ENCODE measurements at places on chromosomes 5 and 9.

- no peak for DNase-seq
Measured at GRCh38 chr5:61348447-61348846, 16.4 kb downstream of the ZSWIM6 start.

DNA sequence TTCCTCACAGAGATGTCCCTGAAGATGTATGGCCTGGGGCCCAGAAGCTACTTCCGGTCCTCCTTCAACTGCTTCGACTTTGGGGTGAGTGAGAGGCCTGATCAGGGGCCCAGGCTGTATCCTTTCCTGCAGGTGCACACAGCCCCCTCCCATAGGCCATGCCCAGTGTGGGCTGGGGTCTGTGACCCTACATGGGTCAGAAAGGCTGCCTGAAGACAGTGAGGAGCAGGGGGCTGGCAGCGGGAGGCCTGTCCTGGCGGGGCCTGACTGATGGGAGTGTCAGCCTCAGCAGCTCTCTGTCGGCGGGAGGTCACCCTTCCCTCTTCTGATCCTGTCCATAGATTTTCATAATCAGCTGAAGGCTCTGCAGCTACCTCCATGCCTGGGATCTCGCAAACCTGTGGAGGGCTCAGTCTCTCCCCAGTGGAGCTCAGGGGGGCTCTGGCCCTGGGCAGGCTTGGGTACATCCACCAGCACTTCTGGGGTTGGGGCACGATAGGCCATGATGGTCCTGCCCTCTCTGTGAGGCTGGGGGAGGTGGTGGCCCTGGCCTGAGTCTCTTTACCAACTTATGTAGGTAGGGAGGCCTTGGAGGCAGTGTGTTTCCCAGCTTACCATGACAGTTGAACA, 98.5 kb downstream of the CACNA1B start:
- DNase-seq: no peak

- DNase-seq: no peak
Measured at GRCh38 chr5:78458843-78459242, 98.4 kb downstream of the SCAMP1 start.

- no peak for DNase-seq
Measured at GRCh38 chr9:36292641-36293040, 34.4 kb upstream of the GNE start.

DNA sequence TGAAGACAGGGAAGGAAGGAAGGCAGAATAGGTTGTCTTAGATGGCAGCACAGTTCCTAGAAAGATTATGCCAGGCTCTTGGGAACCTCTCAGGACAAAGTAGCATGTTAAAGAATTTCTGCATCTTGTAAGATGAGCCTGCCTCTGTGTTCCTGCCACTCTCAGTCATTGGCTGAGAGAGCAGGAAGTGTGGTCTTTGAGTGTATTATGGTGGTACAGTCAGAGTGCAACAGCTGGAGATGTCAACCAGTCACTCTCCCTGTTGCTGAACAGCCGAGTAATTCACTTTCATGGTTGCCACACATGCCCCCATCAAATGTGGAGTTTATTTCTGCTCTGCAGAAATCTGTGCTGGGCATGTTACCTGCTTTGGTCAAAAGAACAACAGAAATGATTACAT, 659.6 kb upstream of the RIOK2 start:
- no peak for DNase-seq

DNA sequence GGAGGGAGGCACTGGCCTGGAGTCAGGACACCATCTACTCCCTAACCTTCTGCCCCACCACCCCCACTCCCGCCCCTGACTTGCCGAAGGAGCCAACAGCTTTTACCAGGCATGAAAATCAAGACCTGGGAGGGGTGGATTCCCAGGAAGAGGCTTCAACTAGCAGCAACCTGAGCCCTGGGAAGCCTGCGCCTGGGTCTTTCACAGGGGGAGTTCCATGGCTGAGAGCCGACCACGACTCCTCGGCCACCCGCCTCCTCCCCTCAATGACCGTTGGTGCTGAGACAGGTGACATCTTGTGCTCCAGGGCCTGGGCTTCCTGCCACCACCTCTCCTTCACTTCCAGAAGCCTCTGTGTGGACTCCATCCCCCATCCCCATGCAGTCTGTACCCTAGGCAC, 37.1 kb downstream of the BARX1 start:
- DNase-seq: no peak

DNA sequence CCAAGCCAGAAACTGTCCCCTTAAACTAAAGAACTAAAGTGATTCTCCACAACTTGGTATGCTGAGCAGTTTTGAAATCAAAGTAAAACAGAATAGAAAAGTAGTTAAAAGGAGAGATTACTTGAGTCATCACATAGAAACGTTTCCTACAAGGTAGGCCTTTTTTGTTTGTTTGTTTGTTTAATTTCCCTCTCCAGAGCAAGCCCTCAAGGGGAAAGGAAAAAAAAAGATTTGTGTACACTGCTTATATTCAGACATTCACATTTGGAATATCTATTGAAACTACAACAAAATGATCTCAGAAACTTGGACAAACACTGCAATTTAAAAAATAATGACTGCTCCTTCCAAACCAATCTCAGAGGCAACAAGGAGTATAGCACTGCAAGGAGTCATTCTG, 304.7 kb upstream of the NREP start:
- DNase-seq: no peak

DNA sequence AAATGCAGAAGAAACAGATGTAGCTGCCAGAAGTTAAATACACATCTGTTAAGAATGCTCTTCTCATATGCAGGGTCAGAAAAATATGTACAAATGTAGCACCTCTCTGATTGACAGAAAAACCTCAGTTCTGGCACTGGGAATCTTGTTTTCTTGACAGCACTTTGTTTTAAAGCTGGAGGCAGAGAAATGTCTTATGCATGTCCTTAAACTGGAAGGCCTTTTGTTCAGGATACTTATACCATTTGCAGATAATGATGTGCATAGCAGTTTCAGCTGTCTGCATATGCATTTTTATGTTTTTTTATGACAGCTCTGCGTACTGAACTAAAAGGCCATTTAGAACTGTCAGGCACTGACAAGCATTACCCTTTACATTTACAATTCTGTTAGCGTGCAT, 567.9 kb downstream of the EBF1 start:
- DNase-seq: peak; percentile 7

- no peak for DNase-seq
Measured at GRCh38 chr9:1427875-1428274, 377.7 kb downstream of the DMRT2 start.

DNA sequence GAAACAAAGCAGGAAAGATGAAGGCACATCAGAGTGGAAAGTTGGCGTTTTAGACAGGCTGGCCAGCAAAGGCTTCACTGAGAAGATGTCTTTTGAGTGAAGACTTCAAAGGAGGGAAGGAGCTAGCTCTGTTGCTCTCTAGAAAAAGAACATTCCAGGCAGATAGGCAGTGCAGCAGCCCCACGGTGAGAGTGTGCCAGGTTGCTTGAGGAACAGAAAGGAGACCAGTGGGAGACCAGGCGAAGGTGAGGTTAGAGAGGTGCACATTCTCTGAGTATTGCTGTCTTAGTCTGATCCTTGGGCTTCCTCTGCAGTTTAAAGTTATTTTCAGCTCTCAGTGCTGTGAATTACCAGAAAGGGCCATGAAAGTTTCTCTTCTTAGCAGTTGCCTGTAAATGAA, 83.8 kb downstream of the SLC44A1 start:
- no peak for DNase-seq

DNA sequence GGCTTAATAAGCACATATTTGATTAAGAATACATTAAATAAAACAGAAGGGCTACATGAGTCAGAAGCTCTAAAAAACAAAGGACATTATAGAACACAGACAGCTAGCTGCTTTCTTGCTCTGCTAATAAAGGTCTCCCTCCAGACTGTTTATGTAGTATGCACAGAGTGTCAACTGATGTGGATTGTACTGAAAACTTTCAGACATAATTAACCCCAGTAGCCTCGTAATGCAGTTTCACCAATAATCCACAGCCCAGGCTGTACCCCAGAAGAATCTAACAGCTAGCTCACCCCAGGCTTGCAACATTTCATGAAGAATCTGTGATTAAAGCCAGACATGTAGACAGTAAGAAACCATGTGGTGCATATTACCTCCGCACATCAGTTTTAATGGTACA, 30.8 kb downstream of the FGF10 start:
- DNase-seq: no peak

GRCh38 chr5:16926417-16926816, 9.7 kb downstream of the MYO10 start:
- no peak for DNase-seq

GRCh38 chr5:173919443-173919842, 31.3 kb downstream of the CPEB4 start:
- DNase-seq: no peak

DNA sequence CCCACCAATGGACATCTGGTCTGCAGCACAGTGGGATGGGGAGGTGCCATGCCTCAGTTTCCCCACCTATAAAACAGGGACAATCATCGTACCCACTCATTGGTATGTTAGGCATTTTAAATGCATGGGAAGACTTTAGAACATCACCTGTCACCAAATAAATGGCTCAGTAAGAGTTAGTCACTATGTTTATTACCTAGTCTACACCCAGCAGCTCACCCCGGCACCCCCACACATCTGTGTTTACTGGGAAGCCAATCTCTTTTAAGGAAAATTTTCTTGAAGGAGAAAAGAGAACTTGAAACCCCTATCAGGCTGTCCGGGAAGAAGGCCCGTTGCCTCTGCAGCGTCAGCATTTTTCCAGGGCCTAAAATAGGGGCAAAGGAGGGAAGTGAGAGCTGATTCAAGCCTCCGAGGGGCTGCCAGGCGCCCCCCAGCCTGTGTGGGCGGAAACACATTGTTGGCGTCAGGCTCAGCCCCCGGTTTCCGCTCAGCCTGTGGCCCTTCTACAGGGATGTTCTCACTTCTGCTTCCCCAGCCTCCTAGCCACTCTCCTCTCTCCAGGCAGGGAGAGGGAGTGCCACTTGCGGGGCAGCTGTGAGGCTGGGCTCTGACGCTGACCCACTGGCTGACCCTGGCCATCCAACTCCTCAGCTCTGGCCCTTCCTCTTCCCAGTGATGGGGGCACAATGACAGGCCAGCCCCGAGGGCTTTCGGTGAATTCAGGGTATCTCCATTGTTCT, 4.6 kb downstream of the CSF1R start:
- DNase-seq: no peak

- DNase-seq: no peak
Measured at GRCh38 chr5:175824676-175825075, 46.7 kb upstream of the CPLX2 start.

- no peak for DNase-seq
Measured at GRCh38 chr9:14849851-14850250, 60.4 kb downstream of the FREM1 start.

DNA sequence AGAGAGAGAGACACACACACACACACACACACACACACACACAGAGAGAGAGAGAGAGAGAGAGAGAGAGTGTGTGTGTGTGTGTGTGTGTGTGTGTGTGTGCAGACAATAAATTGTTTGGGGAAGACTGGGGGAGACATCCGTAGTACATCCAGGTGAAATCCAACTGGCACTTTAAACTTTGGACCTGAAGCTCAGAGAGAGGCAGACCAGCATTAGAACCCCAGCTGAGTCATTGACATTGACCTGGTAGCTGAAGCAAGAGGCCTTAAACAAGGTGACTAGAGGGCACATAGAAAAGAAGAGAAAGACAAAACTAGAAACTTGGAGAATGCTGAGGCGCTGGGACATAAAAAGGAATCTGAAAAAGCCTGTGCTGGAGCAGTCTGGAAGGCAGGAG, 251.5 kb downstream of the CRB2 start:
- DNase-seq: no peak

- DNase-seq: peak; percentile 45
Measured at GRCh38 chr5:103041071-103041676, 78.8 kb downstream of the GIN1 start.

- DNase-seq: no peak
Measured at GRCh38 chr9:15180124-15180523, 126.9 kb downstream of the TTC39B start.

DNA sequence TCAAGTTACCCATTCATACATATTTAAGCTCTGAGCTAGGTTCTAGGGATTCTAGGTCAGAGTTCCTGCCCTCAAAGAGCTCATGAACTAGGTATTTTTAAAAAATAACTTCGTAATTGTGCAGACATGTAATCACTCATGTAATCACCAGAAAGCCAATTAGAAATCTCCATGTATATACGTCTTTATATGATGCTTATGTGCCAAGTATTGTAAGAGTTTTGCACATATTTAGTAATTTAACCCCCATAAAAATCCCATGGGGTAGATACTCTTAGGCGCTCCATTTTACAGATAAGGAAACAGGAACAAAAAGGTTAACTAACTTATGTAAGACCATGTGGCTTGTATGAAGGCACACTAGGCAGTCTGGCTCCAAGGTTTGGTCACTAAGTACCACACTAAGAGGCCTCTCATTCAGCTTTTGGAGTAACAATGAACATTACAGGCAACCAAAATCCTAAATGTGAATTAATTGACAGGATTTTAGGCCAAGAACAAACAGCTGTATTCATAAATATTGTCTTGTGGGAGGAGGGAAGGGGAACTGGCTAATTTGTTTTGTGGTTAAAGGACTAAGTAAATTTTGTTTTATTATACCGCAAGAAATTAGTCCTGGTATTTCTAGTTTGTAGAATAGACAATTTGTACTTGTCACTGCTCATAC, 1.7 kb upstream of the OTULINL start:
- DNase-seq: no peak

DNA sequence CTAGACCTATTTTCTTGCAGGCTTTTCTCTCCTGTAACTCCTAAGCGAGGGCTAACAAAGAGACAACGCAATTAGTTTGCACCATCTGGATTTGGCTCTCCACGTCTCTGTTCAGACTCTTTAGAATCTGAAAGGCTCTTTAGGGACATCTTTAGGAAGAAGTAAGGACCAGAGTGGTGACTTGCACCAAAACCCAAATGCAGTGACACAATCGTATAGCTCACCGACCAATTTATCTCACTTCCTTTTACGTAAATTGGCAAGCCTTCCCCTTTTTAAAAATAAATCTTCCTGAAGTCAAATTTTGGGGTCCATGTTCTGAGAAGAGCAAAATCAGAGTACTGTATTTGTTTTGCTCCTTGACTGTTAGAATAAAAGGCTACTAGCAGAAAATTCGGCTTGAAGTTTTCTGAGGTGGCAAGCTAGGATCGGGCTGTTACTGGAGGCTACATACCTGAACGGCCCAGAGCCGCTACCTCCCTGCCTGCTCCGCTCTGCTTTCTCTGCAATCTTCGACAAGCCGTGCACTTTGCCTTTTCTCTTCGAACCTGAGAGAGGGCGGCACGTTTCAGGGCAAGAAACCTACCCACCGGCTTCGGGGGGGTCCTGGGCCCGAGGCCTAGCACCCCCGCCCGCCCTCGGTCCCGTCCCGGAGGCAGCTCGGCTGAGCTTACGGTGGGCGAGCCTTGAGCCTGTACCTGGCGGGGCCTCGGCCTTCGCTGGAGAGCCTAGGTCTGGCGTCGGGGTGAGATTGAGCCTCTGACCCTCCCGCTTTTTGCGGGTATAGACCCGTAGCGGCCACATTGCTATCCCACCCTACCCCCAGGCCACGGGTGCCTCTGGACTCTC, 537 bp downstream of the MEIKIN start:
- DNase-seq: no peak

DNA sequence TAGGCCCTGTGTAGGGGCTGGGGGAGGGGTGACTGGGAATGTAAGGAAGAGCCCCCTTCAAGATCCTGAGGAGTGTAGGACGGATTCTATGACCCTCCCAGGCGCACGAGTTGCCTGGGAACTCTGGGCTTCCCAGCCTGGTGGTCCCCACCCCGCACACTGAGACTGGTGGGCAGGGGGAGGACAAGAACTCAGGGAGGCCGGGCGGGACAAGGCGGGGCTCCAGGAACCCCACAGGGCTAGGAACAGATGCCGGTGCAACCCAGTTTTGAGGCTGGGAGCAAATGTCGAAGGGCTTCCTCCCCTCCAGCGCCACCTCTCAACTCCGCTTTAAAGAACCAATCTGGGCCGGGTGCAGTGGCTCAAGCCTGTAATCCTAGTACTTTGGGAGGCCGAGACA, 1.3 kb upstream of the VDAC1 start:
- DNase-seq: no peak

All from fibroblast of skin of scalp (primary cell).